ENCODE measurements at places on chromosomes 2 and 18.

DNA sequence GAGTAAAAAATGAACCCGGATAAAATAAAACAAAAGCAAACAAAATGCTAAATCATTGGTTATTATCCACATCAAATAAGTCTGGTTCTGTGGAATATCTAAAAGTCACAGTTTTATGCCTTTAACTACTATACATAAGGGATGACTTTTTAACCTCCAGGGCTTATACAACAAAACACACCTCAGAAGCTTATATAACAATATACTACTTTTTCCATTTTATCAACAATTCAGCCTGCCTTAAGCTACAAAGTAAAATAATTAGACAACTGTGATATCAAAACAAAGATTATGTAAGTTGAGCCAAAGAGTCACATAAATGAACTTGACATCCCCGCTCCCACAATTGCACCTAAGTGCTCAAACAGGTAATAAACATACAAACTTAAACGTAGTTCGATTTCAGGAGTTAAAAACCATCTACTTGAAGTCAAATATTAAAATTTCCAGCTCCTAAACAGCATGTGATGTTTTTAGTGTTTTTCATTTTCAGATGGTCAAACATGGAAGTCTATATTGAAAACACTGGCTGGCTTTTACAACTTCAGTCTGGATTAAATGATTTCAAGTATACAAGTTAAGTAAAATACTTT, 54.7 kb downstream of the ATIC start:
- H3K4me3 ChIP-seq = no peak overlapping the region
- no peaks in the 10 kb centered on the region for H3K4me1 ChIP-seq
- H3K27me3 ChIP-seq = no peaks in the 10 kb centered on the region
- peaks cover 40% of the 10 kb centered on the region for H3K36me3 ChIP-seq

DNA sequence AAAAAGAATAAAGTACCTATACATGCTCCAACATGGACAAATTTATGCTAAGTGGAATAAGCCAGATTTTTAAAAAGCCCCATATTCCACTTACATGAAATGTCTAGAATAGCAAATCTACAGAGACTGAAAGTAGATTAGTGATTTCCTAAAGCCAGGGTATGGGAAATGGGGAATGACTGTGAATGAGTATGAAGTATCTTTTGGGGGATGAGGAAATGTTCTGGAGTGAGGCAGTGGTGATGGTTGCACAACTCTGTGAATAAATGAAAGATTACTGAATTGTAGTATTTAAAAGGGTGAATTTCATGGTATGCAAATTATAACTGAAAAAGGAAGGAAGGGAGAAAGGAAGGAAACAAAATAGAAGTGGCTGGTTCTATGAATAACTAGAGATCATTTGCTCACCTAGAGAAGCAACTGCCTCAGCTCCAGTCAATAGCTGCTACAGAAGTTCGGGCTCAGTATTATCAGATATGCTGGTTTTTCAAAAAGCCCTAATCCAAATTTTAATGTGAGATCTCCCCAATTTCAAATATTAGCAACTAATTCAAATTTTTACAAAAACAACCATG, 39.3 kb downstream of the MAP3K2 start:
- no peak for DNase-seq
- H3K27me3 ChIP-seq = no peaks in the 10 kb centered on the region
- H3K4me1 ChIP-seq = peaks cover 50% of the 10 kb centered on the region
- H3K27ac ChIP-seq = no peak overlapping the region
- no peak overlapping the region for H3K4me3 ChIP-seq

DNA sequence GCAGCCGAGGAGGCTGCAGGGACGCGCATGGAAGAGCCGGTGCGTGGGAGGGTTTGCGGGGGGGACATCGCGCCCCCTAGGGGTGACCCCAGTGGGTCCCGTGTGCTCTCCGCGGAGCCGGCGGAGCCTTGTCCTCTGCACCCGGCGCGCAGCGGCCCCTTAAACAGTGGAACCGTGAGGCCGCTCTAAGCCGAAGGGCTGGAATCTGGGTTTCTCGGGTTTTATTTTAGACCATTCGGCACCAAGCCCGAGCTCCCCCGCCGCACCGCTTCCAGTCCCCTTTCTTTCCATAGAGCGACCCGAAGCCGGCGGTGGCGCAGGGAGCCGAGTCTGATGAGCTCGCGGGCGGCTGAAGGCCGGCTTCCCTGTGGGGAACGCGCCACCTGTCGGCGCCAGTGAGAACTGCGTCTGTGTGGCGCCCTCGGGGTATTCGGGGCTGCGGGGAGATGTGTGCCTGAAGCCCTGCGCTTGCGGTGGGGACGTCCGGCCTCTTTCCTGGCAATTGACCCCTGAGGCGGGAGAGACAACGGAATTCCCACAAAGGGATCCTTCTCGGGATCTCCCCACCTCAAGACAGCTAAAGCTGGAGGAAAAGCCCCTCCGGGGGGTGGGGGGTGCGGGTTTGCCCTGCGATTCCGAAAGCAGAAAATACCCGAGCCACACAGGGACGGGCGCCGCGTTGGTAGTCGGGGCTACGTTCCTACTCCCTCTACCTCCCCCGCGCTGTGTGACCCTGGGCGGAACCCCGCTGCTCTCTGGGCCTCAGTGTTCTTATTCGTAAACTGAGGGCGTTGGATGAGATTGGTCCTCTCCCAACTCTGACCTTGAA, 8.2 kb upstream of the EN1 start:
- no peak overlapping the region for H3K27ac ChIP-seq
- H3K4me1 ChIP-seq = peaks cover 18% of the 10 kb centered on the region
- peak overlapping the region; percentile 27 for H3K4me3 ChIP-seq
- peaks cover 99% of the 10 kb centered on the region for H3K27me3 ChIP-seq

- H3K4me3 ChIP-seq = no peak overlapping the region
- no peaks in the 10 kb centered on the region for H3K4me1 ChIP-seq
- no peak overlapping the region for H3K27ac ChIP-seq
- H3K27me3 ChIP-seq = peaks cover 20% of the 10 kb centered on the region
- no peak for DNase-seq
- no peaks in the 10 kb centered on the region for H3K36me3 ChIP-seq
These were observed 230.8 kb upstream of the SMIM21 start for GRCh38 chr18:75658330-75658729.

GRCh38 chr2:148530350-148530749, 114.2 kb upstream of the EPC2 start:
- DNase-seq = no peak
- H3K36me3 ChIP-seq = peaks cover 3% of the 10 kb centered on the region
- no peak overlapping the region for H3K4me3 ChIP-seq
- no peaks in the 10 kb centered on the region for H3K27me3 ChIP-seq
- H3K27ac ChIP-seq = no peak overlapping the region

DNA sequence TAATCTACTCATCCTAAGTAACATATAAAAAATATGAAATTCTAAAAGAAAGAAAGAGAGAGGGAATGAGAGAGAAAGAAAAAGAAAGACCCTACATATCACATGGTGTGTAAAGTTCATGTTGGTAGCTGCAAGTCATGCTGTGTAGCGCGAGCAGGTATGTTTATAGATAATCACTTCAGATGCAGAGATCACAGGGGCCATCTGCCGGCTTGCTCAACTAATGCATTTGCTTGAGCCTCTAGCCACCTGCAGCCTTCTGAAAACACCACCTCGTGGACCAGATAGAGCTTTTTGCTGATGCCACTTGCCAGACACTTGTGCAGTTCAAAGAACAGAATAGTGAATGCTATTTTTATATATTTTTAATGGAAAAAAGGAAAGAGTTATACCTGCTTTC, 37.6 kb downstream of the CDH7 start:
- no peaks in the 10 kb centered on the region for H3K27me3 ChIP-seq
- no peak for DNase-seq
- H3K4me1 ChIP-seq = no peaks in the 10 kb centered on the region
- no peaks in the 10 kb centered on the region for H3K36me3 ChIP-seq

DNA sequence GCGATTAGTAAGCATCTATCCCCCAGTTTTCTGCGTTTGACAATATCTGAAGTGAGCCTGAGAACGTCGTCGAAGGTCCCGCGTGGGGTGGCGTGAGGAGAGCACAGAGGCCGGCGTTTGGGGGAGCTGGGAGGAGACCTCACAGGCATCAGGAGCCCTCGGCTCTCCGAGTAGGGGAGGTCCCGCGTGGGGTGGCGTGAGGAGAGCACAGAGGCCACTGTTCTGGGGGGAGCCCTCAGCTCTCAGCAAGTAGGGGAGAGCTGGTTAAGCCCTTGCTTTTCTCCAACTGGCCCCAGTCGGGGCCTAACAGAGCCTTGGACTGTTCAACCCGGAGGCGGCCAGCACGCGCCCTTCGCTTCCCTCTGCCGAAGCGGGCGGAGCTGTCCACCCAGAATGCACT, 134.3 kb downstream of the NFATC1 start:
- DNase-seq = no peak
- H3K36me3 ChIP-seq = peaks cover 19% of the 10 kb centered on the region
- H3K27ac ChIP-seq = no peak overlapping the region
- H3K4me3 ChIP-seq = no peak overlapping the region
- H3K4me1 ChIP-seq = peaks cover 12% of the 10 kb centered on the region

All from activated naive CD8-positive, alpha-beta T cell treated with anti-CD3 and anti-CD28 coated beads for 36 hours (primary cell).